ENCODE measurements at places on chromosomes 12 and 14.

DNA sequence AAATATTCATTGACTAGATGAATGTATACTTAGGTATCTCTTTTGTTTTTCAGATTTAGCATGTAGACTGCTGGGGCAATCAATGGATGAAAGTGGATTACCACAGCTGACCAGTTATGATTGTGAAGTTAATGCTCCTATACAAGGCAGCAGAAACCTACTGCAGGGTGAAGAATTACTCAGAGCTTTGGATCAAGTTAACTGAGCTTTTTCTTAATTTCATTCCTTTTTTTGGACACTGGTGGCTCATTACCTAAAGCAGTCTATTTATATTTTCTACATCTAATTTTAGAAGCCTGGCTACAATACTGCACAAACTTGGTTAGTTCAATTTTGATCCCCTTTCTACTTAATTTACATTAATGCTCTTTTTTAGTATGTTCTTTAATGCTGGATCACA is 15.3 kb upstream of the SNAPC1 start:
- DNase-seq = no peak

DNA sequence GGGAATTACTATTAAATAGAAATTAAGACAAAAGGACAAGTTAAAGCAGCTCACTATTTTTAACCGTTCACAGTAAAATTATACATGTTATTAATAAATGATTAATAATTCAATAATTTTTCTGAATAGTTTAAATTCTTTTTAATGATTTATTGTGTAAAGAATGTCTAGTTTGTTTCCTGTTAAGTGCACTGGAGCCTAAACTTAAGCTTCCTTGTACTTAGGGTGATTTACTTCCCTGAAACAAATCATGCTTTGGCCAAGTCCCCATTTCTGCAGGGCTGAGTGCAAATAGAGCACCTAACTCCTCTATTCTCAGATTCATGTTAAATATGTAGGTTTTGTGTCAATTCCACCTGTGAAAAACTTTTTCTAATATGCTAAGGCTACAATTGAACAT is 188.9 kb upstream of the PDZRN4 start:
- DNase-seq = no peak

DNA sequence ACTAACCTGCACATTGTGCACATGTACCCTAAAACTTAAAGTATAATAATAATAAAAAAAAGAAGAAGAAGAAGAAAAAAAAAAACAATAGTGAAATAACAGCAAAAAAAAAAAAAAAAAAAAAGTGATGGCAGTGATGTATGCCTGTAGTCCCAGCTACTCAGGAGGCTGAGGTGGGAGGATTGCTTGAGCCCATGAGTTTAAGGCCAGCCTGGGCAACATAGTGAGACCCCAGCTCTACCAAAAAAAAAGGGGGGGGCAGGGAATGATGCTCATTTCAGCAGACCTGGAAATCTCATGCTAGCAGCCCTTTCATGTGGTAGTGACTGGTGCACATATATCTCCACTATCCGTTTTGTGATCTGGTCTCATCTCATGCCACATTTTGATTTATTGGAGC is 20.8 kb downstream of the TRAFD1 start:
- no peak for DNase-seq

DNA sequence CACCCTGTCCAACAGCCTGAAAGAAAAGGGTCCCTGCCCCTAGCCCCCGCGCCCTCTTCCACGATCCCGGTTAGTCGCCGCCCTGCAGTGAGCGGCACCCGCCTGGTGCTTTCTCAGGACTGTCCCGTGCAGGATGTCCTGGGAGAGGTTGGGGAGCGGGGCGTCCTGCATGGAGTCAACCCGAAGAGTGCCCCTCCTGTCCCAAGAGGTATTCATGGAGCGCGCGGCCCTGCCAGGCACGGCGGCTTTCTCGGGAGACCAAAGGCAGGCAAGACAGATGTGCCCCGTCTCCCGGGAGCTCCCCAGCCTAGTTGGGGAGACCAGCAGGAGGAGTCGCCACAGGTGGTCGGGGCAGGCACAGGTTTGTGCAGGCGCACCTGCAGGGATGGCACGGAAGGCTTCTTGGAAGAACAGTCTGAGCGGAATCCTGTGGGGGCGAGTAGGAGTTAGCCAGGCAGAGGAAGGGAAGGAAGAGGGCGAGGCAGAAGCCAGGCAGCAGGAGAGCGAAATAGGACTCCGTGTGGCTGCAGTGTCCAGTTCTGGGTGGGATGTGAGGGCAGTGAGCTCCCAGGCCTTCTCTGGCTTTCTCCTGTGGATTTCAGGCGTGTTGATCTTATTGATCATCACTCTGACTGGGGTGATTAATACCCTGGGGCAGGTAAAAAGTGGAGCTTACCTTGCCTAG is 723 bp downstream of the SIVA1 start:
- DNase-seq = no peak

- DNase-seq = peak; percentile 65
Observed at GRCh38 chr12:88650715-88651114, 70.4 kb upstream of the KITLG start.

DNA sequence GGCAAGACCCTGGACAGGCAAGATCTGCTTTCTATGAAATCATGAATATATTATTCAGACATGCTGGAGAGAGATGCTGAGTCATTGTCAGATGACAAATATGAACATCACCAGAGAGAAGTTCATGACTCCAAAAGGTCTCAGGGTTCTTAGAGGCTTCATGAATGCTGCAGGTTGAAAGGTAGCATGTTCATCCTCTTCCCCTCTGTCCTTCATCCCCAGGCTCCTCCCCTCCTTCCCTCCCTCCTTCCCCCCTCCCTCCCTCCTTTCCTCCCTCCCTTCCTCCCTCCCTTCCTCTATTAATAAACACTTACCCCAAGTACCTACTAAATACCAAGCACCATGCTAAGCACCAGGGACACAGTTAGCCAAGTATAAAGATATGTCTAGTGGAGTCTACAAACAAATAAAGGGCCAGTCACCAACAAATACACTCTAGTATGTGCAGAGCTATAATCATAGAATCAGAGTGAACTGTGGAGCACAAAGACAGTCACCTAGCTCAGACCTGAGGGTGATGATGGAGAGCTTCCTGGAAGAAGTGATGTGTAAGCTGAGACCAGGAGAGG is 46.2 kb downstream of the RPH3A start:
- no peak for DNase-seq

DNA sequence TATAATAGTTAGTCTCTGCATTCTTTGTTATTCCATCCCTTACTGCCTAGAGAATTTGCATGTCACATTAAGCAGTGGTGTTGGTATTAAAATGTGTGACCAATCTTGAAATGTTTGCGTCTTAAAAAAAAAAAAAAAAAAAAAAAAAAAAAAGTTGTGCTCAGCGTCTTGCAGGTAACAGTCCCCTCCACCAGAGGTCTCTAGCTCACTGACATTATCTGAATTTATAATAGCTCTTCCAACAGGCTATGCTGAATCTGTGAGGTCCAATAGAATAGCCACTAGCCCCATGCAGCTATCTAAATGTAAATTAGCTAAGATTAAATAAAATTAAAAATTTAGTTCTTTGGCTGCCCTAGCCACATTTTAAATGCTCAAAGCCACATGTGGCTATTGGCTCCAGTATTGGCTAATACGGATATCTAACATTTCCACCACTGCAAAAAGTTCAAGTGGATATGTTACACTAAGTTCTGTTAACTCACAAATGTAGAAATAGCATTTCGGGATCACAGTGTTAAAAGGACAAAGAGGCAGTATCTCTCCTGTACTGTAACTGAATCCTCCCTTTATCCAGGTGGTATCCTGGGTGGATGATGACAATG is 28.7 kb downstream of the NKX2-8 start:
- peak; percentile 72 for DNase-seq

DNA sequence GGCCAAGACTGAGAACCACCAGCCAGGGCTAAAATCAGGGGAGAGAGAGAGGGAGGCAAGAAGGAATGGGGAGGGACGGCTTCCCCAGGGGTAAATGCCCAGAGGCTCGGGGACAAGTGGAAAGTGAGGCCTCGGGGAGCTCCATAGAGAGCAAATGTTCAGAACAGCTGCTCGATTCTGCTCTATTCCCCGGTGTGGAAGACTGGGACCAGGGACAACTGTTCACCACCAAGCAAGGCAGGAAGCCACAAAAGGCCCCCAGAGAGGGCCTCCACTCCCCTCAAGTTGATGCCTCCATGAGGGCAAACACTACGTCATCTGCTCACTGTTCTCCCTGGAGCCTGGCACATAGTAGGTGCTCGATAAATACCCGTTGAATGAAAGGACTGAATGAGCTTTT is 53.5 kb downstream of the IRF2BPL start:
- DNase-seq = no peak

GRCh38 chr12:28603239-28603638 is 413.0 kb downstream of the CCDC91 start:
- DNase-seq = no peak

DNA sequence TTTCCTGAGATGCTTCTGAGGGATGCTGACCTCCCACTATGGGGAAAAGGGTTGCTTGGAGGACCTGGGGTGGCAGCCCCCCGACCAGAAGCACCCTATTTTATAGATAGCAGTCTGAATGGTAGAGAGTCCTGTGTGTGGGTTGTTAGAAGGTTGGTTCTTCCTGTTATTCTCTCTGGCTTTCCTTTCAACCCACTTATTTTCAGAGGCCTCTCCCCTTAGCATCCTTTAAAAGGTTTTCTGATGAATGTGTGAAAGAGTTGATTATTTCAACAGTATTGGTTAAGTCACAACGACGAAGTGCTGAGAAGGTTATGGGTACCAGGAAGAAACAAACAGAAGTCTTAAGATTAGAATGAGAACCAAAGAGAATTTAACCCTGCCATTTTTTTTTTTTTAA is 20.8 kb upstream of the MANSC4 start:
- no peak for DNase-seq

DNA sequence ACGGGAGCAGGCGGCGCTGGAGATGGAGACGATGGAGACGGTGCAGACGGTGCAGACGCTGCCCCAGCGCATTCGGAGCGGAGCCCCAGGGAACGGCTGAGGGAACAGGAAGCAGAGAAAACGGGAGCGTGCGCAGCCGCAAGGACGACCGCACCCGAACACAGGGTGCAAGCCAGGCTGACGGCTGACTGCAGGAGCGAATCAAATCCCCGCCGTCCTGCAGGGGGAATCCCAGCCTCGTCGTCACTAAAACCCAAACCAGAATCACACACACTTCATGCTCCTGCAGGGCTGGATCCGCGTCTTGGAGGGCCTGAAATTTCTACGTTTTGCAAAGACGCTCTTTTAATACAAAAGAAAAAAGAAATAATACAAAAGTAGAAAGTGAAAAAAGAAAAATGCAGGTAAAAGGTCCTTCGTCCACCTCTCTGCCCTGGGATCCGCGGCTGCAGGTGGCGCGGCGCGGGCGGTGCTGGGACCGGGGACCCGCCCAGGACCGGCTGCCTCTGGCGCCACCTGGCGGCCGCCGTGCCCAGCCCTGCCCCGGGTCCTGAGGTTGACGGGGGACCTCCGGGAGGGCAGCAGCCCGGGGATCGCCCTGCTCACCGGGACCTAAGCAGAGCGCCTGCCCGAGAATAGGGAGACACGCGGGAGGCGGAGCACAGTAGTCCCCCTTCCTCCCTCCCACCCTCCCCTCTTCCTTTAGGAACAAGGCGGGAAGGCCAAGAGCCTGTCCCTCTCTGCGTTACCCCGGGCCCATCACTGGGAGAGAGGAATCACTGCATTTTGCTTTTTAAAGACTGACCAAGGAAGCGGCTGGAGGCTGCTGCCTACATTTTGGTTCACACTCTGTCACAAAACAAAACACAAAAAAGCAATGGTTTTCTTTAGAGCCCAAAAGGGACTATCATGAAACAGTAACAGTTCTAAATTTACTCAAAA is 20.1 kb downstream of the STX2 start:
- peak; percentile 90 for DNase-seq

- DNase-seq = no peak
Observed at GRCh38 chr12:29751676-29752075, 32.1 kb downstream of the TMTC1 start.

GRCh38 chr12:32566663-32567295 is 112.3 kb upstream of the DNM1L start:
- no peak for DNase-seq

DNA sequence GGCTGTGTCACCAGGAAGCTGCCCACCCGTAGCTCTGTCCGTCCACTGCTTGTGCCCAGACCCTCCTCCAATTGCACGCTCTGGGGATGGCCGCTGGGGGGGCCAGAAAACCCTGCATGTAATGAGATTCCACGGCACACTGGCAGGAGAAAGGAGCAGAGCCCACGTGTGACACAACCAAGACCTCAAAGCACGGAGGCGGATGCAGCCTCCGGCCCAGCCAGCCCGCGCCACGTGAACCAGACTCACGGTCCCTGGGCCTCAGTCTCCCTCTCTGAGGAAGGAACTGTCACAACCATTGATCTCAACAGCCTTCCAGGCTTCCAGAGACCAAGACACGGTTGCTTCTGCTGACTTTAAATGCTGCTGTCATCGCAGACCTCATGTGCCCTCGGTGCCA is 14.4 kb downstream of the ANHX start:
- no peak for DNase-seq
